Inflammatory macrophage treated with lipopolysaccharide for 4 hours (primary cell): ENCODE measurements at places on chromosomes 16 and 17.

GRCh38 chr16:87723226-87723623, 42.6 kb downstream of the KLHDC4 start:
- peak; percentile 53 for DNase-seq

DNA sequence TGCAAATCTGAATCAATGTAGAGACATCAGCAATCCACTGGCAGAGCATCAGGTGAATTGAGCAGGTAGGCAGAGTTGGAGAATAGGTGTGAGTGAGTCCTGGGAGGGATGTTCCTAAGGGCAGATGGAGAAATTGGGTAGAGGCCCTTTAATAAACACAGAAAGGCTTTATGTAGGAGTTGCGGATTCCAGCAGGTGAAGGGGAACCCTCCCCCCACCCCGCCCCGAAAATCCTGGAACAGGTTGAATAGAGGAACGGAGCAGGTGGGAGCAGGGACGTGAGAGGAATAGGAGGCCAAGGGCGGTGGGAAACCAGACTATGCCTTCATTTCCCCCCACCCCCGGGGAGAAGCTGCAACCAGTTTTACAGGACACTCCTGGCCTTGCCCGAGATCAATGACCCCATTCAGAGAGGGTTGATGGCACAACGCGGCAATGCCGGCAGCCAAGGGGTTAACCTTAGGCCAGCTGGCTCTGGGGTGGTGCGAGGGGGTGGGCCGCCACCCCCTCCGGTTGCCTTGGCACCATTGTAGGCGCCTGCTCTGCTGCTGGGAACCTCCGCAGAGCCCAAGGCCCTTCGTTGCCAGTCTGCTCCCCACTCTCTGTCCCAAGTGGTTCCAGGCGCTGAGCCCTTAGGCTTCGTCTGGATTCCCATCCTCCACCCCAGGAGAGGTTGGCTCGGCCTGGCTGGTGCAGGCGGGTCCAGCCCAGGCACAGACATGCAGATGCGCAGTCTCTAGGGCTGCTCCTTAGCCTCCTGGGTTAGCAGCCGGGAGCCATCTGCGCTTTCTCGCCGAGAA, 814 bp upstream of the RUNDC3A start:
- DNase-seq: no peak

DNA sequence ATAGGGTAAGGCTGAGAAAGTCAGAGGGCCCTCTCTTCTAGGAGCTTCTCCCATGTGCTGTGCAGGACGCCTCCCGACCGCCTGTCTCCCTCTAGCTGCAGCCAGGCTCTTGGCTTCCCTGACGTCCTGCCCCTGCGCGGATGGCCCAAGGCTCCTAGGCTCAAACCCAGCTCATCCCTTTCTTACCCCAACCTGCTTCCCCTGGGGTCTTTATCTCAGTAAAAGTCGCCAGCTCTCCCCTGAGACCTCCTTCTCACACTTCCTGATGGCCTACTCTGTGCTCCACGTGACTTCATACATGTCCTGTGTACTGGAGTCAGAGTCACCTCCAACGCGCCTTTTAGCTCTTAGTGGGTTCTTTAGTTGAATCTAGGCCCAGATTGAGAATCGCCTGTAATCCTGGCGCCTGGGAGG, 1.1 kb upstream of the ZNF747 start:
- DNase-seq: peak; percentile 69

GRCh38 chr17:8212312-8213180, 2.2 kb upstream of the AURKB start:
- peak; percentile 27 for DNase-seq

- DNase-seq: no peak
Observed at GRCh38 chr17:65074778-65075250, 18.3 kb upstream of the GNA13 start.

DNA sequence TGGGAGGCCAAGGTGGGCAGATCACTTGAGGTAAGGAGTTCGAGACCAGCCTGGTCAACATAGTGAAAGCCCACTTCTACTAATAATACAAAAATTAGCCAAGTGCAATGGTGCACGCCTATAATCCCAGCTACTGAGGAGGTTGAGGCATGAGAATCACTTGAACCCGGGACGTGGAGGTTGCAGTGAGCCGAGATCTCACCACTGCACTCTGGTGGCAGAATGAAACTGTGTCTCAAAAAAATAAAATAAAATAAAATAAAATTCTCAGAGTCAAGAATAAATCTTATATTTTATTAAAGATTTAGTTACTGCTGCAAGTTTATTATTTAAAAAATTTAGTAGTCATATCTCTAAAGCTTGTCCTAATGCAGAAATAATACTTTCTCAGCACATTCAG, 29.7 kb downstream of the ARL4D start:
- no peak for DNase-seq

- DNase-seq: no peak
Observed at GRCh38 chr17:72567774-72568173, 447.0 kb downstream of the SOX9 start.

DNA sequence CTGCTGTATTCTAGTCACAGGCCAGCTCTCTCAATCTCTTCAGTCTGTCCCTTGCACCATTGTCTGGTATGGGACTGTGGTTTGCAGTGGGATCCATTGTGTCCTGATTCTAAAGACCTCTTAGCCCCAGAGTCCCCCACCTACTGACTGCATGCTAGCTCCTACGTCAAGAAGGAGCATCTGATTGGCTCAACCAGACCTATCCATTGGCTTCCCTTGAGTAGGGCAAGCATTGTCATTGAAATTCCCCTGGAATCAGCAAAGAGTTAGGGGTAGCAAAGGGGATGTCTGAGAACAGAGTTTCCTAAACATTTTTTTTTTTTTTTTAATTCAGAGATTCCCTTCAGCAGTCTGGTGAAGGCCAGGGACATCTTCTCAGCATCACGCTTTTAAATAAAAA, 175.3 kb upstream of the MPHOSPH6 start:
- no peak for DNase-seq

DNA sequence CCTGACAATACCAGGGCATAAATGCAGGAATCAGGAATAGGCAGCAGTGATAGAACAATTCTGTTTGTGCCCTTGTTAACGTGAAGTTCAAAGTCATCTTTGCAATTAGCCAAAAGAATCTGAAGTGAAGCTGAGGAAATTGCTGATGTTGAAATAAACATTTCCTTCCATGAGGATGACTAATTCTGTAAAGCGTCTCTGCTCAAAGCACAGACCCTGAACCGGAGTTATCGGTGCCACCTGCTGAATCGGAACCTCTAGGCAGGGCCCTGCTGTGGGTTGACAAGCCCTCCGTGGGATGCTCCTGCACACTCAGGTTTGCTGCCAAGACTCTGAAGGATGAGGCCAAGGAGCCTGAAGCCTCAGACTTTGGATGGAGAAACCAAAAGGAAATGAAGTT, 37.0 kb upstream of the CDH1 start:
- DNase-seq: peak; percentile 66
